Activated CD4-positive, alpha-beta T cell treated with anti-CD3 and anti-CD28 coated beads for 4 hours (primary cell): ENCODE measurements at places on chromosomes 1 and 21.
A peak's percentile ranks its signal among the peaks of the same experiment; 100 is the strongest.

GRCh38 chr1:225642177-225642576 is 10.7 kb downstream of the ENAH start:
- no peak for DNase-seq

GRCh38 chr1:3101124-3101939 is 32.3 kb downstream of the PRDM16 start:
- no peak for DNase-seq

DNA sequence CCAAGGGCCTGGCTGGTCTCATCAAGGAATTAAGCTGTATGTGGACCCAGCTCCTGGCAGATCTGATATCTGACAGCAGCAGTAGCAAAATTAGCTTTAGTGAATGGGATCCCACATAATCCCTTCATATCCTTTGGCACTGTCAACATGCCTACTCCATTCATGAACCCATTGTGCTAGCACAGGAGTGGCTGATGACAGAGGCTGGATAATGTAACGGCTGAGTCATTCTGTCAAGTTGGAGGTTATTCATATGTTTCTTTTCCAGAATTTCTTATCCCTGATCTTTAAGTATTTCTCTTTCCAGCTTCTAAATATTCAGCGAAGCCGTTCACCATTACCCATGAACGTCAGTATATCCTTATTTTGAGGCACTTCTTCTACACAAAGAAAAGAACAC is 84.3 kb downstream of the EXTL2 start:
- DNase-seq = no peak

- DNase-seq = no peak
Measured at GRCh38 chr1:10509809-10510509, 35.2 kb downstream of the PEX14 start.

GRCh38 chr1:101069158-101069557 is 43.6 kb upstream of the DPH5 start:
- no peak for DNase-seq

DNA sequence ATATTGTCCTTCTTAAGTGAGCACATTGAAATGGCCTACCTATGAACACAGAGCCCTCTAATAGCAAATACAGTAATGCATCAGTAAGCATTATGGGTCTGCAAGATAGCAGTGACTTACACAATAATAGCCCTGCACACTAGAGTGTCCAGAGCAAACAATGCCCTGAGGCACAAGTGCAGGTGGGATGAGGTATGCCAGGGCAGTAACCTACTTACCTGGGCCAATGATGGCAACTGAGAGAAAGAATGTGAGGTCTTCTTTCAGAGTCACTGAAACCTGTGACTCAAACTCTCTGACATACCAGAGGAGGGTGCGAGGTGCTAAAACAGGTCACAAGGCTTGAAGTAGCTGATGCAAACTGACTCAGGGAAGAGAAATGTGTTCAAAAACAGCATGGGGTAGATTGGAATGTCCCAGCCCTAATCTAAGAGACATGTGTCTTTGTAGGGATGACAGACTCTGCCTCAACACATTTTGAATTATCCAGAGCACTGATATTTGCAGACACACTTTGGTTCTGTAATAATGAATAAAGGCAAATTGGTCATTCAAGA is 168.5 kb upstream of the RUNX1 start:
- DNase-seq = no peak

GRCh38 chr1:188642704-188643103 is 1814.0 kb downstream of the PLA2G4A start:
- DNase-seq = no peak

- DNase-seq = no peak
Measured at GRCh38 chr1:110148961-110149360, 1.3 kb upstream of the SLC6A17 start.

GRCh38 chr1:110063781-110064180 is 6.7 kb downstream of the ALX3 start:
- DNase-seq = no peak

- DNase-seq = no peak
Measured at GRCh38 chr1:46552357-46553237, 1.1 kb upstream of the KNCN start.

DNA sequence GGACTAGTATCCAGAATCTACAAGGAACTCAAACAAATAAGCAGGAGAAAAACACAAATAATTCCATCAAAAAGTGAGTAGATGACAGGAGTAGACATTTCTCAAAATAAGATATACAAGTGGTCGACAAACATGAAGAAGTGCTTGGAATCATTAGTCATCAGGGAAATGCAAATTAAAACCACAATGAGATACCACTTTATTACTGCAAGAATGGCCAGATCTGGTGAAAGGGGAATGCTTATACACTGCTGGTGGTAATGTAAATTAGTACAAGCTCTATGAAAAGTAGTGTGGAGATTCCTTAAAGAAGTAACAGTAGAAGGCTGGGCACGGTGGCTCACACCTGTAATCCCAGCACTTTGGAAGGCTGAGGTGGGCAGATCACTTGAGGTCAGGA is 73.8 kb downstream of the POU2F1 start:
- DNase-seq = no peak

DNA sequence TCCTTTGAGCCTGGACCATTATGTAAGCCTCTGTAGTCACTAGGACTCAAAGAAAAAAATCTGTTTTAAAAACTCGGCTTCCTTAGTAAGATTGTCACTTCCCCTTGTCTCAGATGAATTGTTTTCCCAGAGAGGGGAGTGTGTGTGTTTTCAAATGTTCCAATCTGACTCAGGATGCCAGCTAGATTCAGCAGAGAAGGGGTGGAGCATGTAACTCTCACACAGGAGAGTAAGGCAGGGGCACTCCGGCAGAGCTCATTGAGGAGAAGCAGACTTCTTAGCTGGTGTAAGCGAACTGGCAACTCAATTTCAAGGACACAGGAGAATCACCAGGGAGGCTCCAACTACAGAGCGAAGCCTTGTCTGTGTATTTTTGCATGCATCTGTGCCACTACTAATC is 623.2 kb downstream of the LMO4 start:
- no peak for DNase-seq

DNA sequence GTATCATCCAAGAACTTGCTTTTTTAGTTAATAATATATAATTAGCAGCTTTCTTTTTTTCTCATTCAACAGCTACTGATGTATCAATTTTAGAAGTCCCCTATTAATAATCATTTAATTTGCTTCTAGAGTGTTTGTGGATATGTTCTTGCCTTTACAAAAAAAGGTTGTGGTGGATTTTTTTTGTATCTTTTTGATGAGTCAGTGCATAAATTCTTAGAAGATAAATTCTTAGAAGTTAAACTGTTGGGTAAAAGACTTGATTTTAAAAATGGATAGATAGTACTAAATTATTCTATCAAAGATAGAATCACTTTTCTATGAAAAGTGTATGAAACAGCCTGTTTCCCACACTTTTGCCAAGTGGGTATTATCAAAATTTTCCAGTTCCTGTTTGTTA is 11.9 kb downstream of the FGGY start:
- no peak for DNase-seq

DNA sequence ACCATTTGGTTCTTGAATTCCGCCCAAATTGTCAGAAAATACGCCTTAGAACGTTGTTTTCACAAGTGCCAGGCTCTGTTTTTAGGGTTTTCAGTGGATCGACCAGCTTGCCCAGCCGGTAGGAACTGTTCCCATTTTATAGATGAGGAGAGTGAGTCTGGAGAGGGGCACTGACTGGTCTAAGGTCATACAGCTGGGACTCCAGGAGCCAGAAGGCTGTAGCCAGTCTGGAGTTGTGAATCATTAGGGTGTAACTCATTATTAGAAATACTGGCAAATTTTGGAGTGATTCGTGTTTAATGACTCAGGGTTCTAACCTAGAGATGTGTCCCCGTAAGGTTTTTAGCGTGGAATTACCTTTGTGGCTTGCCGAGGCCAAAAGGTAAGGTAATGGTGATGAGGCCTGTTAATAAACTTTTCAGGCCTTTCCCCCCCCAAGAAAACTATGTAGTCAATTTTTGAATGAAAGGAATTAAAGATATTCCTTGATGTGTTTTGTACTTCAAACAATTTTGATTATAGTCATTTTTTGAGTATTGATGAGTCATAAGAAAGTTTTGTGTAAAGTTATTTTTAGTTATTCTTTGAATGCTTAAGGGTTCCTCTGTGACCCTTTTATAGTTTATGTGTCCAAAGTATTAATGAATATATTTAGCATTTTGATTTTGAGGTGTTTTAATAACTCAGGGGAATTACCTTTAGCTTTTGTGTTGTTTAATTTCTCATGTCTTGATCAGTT is 2.1 kb downstream of the DYRK1A start:
- peak; percentile 20 for DNase-seq

- no peak for DNase-seq
Measured at GRCh38 chr1:1540818-1541628, 599 bp upstream of the TMEM240 start.

DNA sequence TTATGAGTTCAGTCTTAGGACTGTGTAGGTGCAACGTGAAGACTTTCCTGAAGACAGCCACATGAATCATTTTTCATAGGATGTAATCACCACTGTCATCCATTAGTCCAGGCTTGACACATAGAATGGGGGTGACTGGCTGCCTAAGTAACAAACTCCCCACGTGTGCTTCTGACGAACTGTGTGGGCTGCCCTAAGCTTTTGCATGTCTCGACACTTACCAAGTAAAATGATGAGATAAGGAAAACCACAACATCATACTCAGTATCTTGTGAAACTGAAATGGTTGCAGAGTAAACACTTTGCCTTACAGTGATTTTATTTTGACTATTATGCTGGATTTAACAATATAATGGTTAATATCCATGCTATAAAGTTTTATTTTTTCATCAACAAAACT is 19.5 kb downstream of the ERG start:
- DNase-seq = no peak

GRCh38 chr1:89823679-89824292 is 3.0 kb downstream of the LRRC8D start:
- DNase-seq = no peak

GRCh38 chr1:11505591-11506538 is 26.9 kb downstream of the DISP3 start:
- no peak for DNase-seq

DNA sequence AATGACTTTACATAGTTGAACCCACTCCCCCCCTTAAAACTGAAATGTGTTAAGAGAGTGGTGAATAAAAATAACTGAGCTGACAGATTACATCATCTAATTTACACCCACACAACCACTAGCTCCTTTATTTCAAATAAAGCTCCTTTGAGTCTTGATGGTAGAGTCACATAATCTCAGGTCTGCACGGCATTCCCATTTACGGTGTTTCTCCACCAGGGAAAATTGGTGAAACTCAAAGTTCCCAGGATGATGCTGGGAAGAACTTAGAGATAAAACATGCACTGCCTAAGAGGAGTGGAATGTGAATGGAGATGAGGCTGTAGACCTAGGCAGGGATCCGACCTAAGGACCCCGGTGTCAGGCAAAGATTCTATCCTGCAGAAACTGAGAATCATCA is 727.8 kb upstream of the ADAMTS5 start:
- DNase-seq = no peak

DNA sequence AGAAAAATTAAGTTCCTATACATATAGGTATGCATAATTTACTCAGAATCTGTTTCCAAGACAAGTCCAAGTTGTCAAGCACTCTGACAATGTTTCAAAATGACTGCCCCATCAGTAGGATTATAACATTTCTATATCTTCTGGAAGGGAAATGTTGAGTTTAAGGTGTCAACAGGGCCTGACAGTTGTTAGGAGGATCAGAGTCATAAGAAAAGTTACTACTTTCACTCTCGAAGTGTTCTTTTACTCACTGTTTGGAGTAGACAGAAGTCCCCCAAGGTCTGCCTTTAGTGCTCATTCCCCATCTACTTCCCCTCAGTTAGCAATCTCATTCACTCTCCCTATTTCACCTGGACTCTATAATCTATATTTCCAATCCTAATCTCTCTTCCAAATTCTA is 20.6 kb upstream of the MAGI3 start:
- DNase-seq = no peak

DNA sequence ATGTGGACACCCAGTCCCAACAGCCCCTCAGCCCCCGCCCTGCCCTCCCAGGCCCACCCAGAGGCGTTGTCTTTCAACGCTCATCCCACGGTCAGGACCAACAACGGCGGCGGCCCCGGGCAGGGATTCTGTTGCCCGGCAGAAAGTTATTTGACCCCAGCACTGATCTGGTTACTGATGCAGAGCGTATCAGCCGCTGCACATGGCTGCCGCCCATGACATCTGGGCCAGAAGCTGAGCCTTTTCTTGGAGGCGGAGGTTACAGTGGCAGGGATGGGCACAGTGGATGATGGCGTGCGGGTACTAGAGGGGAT is 127.1 kb upstream of the ARHGEF16 start:
- DNase-seq = no peak

DNA sequence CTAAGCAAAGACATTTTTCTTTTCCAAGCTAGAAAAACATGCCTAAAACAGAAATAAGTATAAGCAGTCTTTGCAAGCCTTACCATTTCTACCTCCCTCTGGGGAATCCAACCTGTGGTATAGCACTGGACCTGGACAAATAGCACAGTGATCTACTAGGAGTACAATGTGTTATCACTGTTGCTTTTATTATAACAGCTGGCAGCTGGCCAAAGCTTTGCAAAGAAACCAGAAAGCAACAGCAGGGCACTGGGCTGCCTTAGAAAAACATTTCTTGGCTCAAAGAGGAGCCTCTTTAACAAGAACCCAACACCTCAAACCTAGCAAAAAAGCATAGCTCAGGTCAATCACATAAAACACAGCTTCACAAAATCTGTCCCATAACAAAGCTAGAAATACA is 294.5 kb upstream of the GREM2 start:
- no peak for DNase-seq

DNA sequence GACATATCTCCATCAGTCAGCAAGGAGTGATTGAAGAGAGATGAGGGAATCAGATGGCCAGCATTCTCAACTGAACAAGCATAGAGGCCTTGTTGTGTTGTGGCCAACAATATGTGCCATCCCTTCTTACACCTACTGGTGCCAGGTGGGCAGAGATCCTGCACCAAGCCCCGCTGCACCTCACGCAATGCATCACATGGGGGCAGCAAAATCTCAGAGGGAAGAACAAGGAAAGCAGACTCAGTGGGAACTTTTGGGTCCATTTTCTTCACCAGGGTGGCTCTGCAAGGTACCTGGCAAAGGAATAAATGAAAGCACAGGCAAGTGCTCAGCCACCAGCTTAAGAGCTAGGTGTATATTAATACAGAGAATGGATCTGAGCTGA is 33.2 kb downstream of the HSD3B2 start:
- no peak for DNase-seq

DNA sequence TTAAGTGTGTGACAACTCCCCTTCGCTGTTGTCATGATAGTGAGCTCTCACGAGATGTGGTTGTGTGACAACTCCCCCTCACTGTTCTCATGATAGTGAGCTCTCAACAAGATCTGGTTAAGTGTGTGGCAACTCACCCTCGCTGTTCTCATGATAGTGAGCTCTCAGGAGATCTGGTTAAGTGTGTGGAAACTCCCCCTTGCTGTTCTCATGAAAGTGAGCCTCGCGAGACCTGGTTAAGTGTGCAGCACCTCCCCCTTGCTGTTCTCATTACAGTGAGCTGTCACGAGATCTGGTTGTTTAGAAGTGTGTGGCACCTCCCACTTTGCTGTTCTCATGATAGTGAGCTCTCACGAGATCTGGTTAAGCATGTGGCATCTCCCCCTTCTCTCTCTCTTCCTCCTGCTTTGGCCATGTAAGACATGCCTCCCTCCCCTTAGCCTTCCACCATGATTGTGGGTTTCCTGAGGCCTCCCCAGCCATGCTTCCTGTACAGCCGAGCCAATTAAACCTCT is 25.1 kb upstream of the LSS start:
- peak; percentile 18 for DNase-seq
